ENCODE measurements at places on chromosomes 3 and 15.

- no peak for DNase-seq
Observed at GRCh38 chr15:62880278-62880677, 162.3 kb upstream of the TPM1 start.

DNA sequence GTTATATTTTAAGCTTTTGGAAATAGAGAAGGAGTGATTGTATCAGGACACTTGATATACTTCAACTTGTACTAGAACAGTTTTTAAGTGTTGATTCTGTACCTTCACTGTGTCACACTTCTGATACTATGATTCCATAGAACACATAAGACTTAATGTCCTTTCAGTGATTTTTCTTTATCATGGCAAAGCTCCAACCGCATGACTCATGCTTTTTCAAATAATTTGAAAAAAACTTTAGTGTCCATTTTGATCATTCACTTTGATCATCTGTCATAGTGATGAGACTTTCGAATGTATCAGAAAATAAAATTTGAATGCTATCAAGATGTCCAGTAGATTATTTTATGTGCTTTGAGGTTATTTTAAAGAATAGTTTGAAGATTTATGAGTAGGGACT is 32.0 kb downstream of the AP4E1 start:
- no peak for DNase-seq

DNA sequence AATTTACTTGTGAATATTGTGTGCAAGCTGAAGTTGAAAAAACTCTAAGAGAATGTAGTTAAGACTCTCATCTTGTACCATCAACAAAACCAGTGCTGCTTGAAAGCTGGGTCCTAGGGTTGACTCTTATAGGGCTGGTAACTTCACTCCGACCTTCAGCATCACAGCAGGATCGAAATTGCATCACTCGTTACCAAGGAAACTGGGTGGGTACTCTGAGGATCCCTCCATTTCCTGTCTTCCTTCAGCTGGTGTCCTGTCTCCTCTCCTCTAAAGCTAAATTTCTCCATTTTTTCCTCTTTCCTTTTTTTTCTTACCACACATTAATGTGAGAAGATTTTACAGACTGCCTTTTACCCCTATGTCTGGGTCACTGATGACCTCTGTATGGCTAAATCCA is 3.0 kb upstream of the APH1B start:
- DNase-seq, result no peak

DNA sequence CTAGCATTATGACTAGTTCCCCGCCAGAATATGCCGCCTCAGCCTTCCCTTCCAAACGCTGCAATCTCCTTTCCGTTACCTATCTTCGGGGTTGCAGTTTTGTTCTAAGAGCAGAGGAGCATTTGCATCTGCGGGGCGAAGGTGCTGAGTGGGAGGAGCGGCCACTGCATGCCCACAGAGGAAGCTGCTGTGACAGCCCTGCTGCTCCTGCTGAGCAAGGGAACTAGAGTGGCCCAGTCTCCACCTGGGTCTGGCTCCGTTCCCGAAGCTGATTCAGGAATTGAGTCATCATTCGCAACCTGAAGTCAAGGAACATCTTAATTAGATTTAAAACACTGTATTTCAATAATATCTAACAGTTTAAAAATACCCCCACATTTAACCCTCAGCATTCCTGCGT is 98.2 kb upstream of the TJP1 start:
- no peak for DNase-seq

DNA sequence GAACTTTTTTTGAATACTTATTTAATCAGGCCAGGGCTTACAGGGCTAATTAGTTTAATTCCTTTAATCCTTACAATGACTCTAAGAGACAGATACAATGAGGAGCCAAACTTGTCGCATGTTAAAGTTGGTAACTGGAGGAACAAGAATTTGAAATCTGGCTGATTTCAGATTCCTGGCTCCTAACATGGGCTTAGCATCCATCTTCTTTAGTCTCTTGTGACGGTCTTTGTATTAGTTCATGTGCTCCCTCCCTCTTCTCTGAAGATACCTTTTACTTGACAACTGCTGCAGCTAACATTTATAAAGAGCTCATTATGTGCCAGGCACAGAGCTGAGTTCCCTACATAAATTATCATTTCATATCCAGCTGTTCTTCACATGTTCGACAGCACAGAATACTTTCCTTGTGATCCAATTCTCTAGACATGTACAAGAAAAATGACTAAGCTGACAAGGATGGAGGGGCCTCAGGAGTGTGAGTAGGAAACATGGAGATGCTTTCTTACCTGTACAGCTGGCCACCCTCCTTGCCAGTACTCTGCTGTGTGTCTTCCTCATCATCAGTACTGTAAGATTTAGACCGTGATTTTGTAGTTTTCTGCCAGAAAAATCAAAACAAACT is 206.8 kb upstream of the STRIT1 start:
- DNase-seq, result no peak

- DNase-seq, result no peak
Observed at GRCh38 chr3:106819440-106819839, 557.8 kb upstream of the CCDC54 start.

Measured in NCI-H1436 treated with DMSO at 0.1 percent for 48 hours (cell line).